Stimulated activated CD4-positive, alpha-beta T cell treated with anti-CD3 and anti-CD28 coated beads, TNF-alpha, amount 100 ng/mL, for 1 hour (primary cell): ENCODE measurements at places on chromosomes 5 and 9.

- no peak for DNase-seq
Observed at GRCh38 chr5:6676702-6677101, 36.5 kb upstream of the TENT4A start.

DNA sequence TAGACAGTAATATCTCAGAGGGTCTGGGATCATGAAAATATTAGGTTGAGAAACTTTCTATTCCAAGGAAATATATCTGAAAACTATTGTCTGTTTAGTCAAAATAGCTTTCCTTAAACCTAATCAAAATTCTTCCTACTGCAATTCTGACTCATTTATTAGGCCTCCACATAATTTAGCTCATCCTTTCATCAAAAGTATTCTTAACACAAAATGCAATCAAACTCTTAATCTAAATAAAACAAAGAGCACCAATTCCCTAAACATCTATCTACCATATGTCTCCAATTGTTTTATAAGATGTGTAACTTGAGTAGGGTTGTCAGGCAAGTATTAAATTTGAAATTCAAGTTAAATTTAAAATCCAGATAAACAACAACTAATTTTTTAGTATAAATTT is 142.1 kb downstream of the PLK2 start:
- no peak for DNase-seq

GRCh38 chr5:165844571-165844970 is 2339.2 kb downstream of the MAT2B start:
- DNase-seq = no peak

GRCh38 chr9:22206833-22207232 is 197.7 kb upstream of the CDKN2B start:
- DNase-seq = no peak

- DNase-seq = no peak
Observed at GRCh38 chr9:117123729-117124128, 291.1 kb downstream of the ASTN2 start.

- DNase-seq = no peak
Observed at GRCh38 chr9:69389437-69389995, 64.5 kb downstream of the ENTREP1 start.

GRCh38 chr5:56838409-56839039 is 23.2 kb downstream of the MAP3K1 start:
- DNase-seq = no peak

DNA sequence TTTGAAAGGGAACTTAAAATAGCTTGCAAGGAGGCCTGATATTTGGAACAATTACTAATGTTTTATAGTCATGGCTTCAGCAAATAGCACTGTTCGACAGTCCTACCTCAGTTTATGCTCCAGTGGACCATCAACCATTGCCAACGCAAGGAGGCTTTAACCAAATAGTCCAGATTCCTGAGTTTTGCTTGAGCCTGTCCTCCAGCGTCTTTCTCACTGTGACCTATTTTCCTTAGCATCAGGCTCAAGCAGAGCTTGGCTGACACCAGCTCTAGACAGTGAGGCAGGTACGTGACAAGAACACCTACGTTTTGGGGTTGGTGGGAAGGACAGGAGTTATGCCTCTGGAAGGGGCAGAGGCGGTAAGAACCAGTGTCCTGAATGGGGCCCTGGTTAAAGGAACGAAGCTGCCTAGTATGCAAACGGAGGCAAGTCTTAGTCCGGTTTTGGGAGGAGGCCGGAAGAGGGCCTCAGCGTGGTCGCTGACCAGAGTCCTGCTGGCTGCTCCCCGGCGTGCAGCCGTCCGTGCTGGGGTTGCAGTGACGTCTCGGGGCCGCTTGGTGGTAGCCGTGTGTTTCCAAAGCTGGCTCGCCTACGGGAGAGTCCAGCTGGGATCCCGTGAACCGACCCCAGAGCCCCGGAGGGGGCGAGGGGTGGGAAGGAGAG is 998 bp upstream of the FGF18 start:
- DNase-seq = no peak

DNA sequence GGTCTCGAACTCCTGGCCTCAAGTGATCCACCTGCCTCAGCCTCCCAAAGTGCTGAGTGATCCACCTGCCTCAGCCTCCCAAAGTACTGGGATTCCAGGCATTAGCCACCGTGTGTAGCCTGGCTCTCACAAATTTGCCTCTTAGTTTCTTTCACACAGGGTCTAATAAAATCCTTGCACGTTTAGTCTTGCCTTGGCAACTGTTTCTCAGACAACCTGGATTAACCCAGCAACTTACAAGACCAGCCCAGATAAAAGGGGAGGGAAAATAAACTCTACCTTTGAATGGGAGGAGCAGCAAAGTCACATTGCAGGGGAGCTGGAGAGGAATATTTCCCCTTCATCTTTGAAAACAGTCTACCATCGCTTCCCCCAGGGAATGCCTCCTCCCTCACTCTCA is 29.3 kb upstream of the GNA14 start:
- no peak for DNase-seq

DNA sequence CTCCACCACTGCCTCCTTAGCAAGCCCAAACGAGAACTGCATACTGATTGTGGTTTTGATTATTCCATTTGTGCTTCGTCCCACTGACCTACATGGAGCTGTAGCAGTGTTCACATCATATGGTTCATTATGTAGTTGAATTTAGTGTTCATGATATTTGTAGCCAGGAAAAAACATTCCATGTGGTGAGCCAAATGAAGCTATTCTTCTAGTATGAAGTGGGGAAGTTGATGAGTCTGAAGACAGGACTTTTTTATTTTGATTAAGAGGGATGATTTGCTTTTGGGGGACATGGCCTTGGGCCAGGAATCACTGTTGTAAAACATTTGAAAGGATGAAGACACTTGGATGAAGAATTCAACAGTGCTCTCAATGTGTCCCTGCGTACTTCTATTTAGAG is 192.9 kb upstream of the SLC27A6 start:
- DNase-seq = no peak

GRCh38 chr5:5219541-5219940 is 79.4 kb downstream of the ADAMTS16 start:
- DNase-seq = no peak

DNA sequence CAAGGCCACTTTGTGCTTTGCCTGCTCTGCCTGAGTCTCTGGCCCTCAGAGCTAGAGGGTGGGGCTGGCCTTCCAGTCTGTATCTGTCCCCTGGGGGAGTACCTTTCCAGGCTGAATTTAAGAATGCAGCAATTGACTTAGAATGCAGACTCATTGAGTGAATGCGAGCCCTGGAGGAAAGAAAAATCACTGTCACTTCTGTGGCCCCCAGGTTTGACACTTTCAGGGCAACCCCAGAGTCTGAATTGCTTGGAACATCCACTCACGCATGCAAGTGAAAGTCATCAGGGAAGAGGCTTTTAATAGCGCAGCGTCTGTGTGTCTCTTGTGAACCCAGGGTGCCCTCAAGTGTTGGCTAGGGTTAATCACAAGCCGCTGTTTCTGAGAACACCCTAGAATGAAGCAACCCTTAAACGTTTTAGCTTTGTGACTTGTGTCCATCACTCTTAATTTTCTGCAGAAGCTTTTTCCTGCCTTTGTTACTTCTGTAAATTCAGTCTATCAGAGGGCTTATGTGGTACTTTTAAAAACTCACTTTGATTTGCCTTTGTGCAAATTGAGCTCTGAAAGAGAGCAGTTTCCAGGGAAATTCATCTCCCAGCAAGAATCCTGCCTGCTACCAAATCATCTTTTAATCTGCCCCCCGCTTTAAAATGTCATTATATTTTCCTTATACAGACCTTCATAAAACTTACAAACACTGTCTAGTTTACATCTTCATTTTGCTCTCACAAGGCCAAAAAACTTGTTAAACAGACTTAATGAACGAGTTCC is 146.8 kb upstream of the IQGAP2 start:
- peak; percentile 10 for DNase-seq

DNA sequence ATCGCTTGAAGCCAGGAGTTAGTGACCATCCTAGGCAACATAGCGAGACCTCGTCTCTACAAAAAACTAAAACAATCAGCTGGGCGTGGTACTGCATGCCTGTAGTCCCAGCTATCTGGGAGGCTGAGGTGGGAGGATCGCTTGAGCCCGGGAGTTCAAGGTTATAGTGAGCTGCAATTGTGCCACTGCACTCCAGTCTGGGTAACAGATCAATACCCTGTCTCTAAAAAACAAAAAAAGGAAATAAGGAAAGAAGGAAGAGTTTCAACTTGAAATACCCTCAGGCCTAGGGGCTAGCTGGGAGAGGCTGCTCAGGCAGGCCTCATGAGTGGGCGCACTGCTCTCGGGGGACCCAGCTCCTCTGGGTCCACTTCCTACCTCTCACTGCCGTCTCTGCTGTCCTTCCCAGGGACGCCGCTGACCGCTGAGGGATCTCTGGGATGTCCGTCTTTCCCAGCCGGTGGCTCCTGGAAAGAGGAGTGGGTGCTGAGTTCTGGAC is 56.4 kb downstream of the PRRT1B start:
- DNase-seq = no peak

DNA sequence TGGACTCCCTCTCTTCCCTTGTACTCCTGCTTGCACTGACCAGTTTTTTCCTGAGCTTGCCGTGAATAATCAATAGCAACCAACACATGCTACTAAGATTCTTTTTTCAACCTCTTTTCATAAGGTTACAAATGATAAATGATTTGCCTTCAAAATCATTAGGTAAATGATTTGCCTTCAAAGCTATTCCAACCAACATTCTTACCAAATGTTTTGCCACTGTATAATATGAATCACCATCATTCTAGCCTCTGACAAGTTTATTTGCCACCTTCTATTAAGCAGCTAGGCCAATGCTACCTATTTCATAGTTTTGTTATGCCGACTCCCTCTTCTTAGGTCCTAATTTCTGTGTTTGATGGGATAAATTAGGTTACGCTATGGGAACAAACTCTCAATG is 385.1 kb downstream of the DTWD2 start:
- DNase-seq = no peak

DNA sequence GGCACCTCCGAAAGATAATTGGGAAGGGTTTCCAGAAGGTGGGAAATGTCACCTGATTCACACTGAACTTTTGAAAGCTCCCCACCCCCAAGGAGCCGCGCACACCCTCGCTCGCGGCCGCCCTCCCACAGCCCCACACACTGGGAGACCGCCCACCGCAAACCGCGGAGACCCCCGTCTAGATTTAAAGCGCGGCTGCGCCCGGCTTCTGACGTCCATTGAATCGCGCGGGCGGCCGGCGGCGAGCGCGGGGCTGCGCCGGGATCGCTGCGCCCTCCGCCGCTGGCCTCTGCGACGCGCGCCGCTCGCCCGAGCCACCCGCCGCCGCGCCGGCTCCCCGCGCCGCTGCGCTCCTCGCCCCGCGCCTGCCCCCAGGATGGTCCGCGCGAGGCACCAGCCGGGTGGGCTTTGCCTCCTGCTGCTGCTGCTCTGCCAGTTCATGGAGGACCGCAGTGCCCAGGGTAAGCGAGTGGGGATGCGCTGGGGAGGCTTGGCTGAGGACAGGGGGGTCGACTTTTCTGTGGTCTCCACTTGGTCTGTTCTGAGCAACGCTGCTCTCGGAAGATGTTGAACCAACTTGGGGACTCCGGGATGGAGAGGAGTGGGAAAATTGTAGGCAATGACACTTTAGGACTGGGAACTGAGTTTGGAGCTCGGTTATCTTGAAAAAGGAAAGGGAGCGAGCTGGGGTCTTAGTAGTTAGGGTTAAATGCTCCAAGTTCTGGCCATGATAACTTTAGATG is at the start of gene FST:
Gene FST (plus strand): TSS at position 214 of the 743 bp plus-strand sequence. CDS start 163 bp downstream, at position 377.
- no peak for DNase-seq
